Activated CD4-positive, alpha-beta T cell treated with anti-CD3 and anti-CD28 coated beads, Interleukin-2, amount 50 U/mL, for 1 hour (primary cell): ENCODE measurements at places on chromosomes 3 and 15.

DNA sequence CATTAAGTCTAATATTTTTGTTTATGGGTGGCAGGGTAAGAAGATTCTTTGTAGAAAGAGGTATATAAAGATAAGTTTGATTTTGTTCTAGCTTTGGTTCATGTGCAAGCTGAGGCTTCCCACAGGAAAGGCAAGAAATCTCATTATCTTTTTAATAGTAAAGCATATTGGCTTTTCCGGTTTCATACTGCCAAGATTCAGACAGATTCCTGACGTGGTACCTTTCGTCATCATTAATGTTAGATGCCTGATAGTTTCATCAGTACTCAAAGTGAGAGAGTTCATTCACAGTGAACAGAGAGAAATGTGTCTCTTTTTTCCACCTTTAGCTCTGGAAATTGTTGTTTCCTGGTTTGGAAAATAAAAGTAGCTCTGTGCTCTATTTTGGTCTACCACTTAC, 16.5 kb downstream of the TPM1 start:
- DNase-seq = no peak

DNA sequence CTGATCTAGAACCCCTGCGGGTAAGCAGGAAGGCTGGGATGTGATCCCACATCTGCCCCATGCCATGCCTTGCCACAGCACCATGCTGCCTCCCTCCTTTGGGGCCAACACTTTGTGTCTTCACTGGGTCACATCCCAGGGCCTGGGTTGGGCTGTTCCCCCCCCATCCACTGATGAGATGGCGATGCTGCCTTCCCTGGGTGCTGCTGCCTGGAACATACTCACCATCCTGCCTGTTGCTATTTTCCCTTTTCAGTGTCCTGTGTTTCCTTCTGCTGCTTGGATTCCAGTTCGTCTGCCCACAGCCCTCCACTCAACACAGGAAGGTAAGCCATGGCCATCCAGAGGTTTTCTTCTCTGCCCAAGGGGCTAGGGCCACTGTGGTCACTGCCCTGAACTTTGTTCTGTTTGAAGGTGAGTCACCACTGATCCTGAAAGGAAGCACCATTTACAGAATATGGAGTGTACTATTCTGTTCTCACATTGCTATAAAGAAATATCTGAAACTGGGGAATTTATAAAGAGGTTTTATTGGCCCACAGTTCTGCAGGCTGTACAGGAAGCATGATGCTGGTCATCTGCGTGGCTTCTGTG, 39.4 kb downstream of the THSD4 start:
- DNase-seq = no peak

GRCh38 chr3:196012481-196012880, 69.4 kb downstream of the TFRC start:
- no peak for DNase-seq

GRCh38 chr3:110352841-110353604, 718.6 kb upstream of the NECTIN3 start:
- DNase-seq = no peak

DNA sequence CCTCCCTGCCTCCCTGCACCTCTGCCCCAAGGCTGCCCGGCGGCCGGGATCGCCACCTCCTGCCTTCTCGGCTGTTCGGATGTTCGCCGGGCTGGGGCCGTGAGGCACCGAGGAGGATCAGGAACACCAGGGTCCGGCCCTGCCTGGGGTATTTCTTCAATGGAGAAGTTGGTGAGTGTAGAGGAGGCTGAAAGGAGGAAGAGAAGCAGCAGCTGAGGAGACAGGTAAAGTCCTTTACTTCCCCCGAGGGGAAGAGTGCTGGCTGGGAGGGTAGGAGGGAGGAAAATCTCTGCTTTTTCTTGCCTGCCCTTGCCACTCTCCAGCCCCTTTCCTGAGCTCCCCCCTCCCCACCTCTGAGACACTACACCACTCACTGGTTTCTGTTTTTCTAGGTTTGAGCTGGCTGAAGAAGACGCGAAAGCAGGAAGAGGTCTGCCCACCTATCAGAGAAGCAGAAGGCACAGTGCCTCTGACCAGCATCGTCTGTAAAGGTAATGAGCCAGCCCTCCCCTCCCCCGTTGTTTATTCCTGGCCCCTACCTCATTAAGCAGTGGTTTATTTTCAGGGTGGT, 519 bp downstream of the ASB7 start:
- DNase-seq = no peak

DNA sequence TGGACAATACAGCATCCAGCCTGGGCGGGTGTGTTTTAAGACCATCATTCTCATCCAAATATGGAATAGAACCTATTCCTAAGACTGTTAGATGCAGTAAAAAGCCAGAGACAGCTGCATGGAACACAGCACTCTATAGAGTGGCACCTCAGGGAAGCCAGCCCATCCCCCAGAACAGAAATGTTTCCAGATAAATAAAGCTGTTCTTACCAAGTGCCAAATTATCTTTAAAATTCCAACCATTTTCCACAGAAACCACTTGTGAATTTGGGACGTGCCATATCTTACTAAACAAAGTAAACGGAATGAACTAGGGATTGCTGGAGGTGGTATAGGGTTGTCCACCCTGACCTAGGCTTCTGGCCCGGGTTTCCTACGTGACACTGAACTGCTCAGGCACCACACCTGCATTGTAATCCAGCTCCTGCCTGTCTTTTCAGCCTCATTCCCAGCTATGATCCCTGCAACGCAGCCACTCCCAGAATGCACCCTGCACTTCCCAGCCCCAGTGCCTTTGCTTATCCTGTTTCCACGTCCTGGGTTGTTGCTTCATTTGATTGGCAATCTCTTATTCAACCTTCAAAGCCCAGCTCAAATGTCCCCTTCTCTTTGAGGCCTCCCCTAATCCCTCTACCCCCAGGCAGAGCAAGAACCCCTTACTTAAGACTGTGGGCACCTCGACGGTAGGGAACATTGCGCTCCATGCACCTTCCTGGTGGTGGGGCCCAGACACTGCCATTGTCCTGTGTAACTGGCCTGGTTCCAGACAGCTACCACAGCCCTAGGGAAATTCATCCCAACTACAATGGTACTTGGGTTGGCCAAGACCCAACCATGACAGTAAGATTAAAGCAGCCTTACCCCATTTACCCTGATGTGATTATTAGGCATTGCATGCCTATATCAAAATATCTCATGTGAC, 100.2 kb downstream of the IQSEC1 start:
- no peak for DNase-seq

- no peak for DNase-seq
These were observed 752.0 kb upstream of the GRM7 start for GRCh38 chr3:6108957-6109356.

GRCh38 chr3:138862924-138863775, 28.4 kb upstream of the PIK3CB start:
- no peak for DNase-seq

- DNase-seq = no peak
These were observed 32.2 kb downstream of the DNAAF4 start for GRCh38 chr15:55475842-55476241.

GRCh38 chr3:15299036-15299435, 33.4 kb downstream of the SH3BP5 start:
- no peak for DNase-seq

DNA sequence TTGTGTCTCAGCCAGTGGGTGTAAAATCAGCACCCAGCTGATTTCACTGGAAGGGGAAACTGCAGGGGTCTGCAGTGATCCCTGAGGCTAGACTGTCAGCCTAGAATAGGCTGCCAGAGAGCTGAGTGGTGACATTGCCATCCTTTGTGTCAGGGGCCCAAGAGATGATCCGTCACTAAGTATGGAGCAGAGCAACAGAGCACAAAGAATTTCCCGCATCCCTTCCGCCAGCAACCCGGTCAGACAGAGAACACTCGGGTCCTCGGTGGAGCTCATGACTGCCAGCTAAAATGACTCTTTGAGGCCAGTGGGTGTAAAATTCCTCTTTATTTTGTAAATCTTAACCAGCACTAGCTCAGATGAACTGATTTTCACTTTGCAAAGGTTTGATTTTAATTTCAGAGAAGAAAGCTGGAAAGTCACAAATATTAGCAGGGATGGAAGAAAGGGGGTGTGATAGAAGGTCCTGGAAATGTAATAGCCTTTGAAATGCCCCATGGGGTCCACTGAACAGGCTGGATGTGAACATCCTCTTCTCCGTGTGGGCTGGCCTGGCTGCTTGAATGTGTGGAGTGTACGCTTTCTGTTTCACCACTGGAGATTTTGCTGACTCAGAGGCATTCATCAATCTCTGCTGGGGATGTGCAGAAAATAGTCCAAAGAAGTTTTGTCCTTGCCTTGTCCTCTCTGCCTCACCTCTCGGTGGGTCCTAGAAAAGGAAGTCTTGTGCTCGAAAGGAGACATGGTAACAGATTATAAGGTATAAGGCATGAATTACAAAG, 138.8 kb downstream of the SV2B start:
- no peak for DNase-seq

GRCh38 chr15:74709011-74709410, 13.2 kb upstream of the EDC3 start:
- no peak for DNase-seq

DNA sequence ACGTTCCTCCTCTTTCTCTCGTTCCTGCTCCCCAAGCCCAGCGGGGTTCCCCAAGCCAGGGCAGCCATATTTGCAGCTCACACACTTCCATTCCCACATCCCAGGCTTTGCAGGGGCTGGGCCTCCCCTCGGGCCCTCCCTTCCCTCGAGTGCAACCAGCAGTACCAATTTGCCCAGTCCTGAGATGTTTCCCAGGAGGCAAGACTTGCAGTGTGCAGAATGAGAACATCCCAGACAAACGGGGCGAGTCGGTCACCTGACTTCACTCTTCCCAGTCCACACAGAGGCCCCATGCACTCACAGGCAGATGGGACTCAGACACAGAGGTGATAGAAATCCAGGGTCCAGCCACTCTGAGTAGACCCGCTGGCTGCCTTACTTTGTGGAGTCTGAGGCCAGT, 56.2 kb upstream of the SLC6A6 start:
- DNase-seq = no peak

DNA sequence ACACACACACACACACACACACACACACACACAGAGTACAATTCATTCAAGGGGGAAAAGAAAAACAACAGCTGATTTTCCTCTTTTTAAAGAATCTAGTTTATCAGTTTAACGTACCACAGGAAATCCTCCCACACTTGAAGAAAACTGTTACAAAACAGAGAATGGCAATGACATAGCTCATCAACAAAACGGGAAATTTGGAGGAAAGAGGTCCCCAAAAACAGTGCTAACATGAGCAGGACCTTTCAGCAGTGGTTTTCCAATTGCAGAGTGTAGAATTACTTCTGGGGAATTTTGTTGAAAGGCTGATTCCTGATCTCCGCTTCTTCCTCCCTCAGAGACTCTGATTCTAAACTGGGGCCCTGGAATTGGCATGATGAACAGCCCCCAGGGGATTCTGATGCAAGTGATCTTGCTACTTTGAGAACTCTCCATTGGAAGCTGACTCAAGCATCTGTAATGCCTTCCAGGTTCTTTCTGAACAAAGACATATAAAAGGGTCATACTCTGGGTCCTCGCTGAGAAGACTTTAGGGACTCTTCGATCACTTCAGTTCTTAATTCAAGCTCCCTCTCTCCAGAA, 442.6 kb upstream of the PROK2 start:
- DNase-seq = no peak

DNA sequence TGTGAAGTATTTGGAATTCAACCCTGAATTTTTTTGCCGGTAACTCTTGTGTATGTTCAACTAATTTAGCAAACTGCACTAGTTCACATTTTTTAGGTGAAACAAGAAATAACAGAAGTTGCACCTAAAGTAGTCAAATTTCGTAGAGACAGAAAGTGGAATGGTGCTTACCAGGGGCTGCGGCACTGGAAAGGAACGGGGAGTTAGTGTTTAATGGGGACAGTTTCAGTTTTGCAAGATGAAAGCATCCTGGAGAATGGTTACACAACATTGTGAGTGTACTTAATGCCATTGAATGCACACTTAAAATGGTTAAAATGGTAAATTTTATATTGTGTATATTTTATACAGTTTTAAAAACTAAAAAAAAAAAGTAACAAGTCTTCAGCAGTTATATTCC, 27.4 kb downstream of the PPARG start:
- DNase-seq = no peak

DNA sequence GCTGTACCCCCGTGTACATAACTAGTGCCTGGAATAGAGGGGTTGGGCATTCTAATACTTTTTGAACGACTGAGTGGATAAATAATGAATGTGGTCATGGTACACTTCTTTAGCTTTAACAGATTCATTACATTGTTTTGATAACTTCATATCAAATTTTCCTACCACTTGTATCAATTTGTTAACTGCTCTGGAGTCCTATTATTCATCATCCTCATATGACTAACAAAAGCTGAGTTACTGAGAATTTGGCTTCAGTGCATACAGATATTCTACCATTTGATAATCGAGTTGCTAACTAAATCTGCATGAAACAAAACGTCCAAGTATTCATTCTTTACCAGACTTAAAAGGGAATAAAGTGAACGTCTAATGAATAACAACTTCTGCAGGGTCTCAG, 31.7 kb downstream of the FRMD5 start:
- DNase-seq = no peak

GRCh38 chr15:56805466-56806147, 72.3 kb upstream of the ZNF280D start:
- no peak for DNase-seq

DNA sequence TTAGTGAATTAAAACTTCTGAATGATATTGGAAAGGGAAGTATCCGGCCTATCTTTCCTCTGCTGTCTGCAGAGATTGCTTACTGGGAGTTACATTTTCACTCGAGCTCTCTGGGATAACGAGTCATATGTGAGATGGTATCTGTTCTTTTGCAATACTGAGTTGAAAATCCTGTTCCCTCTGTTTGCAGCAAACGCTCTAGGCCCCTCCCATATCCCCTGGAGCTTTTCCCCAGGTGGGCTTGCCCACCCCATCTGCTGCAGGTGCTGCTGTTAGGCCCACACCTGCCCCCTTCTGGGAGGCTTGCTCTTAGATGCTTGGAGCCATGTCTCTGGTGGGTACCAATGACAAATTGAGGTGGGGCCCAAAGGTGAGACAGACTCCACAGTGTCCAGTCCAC, 42.7 kb upstream of the MTMR10 start:
- DNase-seq = no peak

GRCh38 chr3:193777524-193777923, 184.5 kb downstream of the OPA1 start:
- no peak for DNase-seq

DNA sequence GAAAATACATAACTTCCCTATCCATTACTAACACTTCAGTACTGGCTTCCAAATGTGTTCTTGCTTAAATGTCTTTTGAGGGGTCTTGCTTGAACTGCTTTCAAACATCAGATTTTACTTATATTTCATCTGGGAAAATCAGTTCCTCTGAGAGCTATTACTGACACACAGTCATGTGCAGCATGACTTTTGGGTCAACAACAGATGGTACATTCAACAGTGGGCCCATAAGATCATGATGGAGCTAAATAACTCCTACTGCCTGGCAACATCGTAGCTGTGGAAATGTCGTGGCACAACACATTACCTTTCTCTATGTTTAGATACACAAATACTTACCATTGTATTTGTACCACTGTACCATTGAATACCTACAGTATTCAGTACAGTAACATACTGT, 43.8 kb downstream of the WWTR1 start:
- DNase-seq = no peak
